Activated CD4-positive, alpha-beta T cell treated with anti-CD3 and anti-CD28 coated beads, Interleukin-2, amount 10 ng/mL, durations not matched to agents 24 days and 14 days (primary cell): ENCODE measurements at places on chromosomes 16 and 17. TPM values are rescaled to one million over a fixed set of nuclear protein-coding genes. Genes with fewer than 3 reads are reported as not detected.
A peak's percentile ranks its signal among the peaks of the same experiment; 100 is the strongest.

- peak; percentile 74 for DNase-seq
Measured at GRCh38 chr16:68332411-68333121, 21.7 kb downstream of the PRMT7 start.

DNA sequence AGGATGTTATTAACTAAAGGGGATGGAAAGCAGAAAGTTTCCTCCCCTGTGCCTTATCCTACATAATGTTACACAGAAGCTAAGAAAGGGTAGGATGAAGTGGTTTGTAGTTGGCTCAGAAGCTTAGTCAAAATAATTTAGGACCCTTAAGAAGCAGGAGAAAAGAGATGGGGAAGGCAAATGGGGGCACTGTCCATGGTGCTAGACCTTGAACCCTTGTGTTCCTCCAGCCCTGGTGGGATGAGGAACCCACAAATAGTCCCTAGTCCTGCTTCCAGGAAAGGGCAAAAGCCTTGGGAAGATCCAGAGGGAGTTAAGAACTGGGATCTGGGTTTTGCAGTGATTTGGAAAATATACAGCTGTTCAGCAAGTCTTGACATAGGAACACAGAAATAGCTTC is 54.5 kb downstream of the SLC5A11 start:
- no peak for DNase-seq

DNA sequence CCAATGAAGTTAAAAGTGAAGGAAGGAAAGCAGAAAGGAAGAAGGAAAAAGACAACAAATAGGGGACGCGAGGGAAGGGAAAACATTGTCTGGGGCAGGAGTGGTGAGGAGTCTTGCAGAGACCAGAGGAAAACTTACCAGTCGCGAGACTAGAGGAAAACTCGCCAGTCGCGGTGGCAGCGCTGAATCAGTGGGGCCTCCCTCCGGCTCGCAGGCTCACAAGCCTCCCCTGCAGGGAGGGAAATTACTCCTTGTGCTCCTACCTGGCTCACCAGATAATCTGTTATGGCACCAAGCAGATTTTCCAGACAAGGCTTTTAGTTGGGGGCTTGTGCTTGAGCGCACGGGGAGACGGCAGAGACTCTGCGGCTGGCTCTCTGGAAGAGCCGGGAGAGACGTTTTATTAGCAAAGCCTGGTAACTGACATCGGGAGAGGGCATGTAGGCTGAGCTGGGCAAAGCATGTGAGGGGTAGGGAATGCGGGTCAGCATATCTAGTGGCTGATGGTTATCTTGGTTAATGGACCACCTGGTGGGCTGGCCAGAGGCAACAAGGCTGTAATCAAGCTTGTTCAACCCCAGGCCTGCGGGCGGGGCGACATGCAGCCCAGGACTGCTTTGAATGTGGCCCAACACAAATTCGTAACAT is 37.1 kb downstream of the LCMT1 start:
- DNase-seq, result no peak

DNA sequence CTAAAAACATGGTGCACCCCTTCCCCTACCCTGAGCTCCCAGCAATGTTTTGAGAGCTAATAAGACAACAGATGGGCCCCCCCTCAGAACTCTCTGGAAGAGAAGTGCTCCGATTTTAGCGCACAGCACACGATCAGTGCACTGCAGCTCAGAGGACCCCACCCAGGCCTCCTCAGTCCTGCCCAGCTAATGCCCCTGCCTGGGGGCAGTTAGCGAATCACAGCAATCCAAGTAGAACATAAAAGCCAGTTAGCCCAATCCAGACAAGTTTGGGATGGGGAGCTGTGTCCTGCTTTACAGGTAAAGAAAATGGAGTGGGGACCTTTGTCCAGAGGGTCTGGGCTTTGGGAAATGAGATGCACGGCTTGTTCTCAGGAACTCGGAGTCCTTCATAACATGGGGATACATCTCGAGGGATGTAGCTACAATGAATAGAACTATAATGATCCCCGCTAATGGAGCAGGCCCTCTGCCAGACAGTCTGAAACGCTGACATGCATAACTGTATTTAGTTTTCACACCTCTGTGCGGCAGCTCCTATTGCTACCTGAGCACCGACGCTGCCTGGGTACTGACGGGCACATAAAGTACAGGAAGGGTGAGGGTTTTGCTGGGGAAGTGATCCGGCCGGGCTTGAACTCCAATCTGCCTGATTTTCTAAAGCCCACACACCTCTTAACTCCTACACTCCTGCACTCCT is 29.7 kb upstream of the CDC42EP4 start:
- no peak for DNase-seq

DNA sequence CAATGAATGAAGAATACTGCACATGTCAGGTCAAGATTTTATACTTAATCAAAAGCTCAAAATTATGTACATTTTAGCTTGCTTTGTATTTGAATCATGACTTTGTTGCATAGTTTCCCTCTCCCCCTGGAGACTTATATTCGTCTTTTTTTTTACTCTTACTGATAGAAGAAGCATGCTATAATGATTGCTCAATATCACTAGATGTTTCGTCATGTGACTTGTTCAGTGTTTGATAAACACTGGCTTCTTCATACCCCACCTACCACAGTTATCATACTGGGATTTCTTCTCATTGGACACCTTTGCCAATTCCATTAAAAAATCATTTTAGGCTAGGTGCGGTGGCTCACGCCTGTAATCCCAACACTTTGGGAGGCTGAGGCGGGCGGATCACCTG is 148.7 kb downstream of the FTO start:
- DNase-seq, result no peak

GRCh38 chr16:52497067-52497816 is 49.7 kb downstream of the TOX3 start:
- no peak for DNase-seq

DNA sequence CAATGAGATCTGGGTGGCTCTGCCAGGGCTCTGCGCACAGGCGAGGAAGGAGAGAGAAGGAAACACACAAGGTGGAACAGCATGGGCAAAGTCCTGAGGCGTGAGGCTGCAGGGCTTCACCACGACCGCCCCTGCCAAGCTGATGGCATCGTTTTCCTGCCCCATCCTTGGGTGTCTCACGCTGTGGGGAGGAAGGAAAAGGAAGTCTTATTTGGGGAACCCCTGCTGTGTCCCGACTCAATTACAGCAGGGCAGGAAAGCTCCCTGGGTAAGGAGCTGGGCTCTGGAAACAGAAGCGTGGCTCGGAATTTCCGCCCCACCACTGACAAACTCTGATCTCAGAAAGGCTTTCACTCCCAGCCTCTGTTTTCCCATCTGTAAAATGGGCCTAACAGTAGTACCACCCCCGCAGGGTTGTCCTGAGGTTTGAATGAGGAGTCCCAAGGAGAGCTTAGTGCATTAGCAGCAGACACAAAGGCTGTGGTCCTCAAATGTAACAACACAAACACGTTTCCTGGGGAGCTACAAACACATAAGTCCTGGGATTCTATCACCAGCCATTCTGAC is 3.2 kb upstream of the CDH5 start:
- DNase-seq, result no peak

RNF157 gene
- total RNA-seq, result 35.0 and 42.4 TPM in 2 replicates

CTRB1 gene
- not detected in 2 replicates for total RNA-seq

SMIM5 gene
- 0.14 and 0.38 TPM in 2 replicates for total RNA-seq
